ENCODE measurements at places on chromosomes 7 and 10.

GRCh38 chr10:33006342-33006887, 48.4 kb upstream of the ITGB1 start:
- no peak for DNase-seq

DNA sequence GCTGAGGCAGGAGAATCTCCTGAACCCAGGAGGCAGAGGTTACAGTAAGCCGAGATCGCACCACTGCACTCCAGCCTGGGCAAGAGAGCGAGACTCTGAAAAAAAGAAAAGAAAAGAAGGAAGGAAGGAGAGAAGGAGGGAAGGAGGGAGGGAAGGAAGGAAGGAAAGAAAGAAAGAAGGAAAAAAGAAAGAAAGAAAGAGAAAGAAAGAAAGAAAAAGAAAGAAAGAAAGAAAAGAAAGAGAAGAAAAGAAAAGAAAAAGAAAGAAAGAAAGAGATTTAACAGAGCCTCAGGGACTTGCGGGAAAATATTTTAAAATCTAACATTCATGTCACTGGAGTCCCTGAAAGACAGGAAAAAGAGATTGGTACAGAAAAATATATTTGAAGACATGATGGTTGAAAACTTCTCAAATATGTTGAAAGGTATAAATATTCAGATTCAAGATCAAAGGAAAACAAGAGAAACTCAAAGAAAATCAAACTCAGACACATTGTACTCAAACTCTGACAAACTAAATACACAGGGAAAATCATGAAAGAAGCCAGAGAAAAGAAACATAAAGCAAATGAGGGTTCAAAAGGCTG, 25.3 kb upstream of the DNAAF5 start:
- DNase-seq = no peak

- peak; percentile 62 for DNase-seq
Measured at GRCh38 chr10:68826764-68827591, at the start of gene STOX1. TSS of gene STOX1 (plus strand) at chr10:68827531. CDS start at chr10:68827624, 93 bp downstream.

DNA sequence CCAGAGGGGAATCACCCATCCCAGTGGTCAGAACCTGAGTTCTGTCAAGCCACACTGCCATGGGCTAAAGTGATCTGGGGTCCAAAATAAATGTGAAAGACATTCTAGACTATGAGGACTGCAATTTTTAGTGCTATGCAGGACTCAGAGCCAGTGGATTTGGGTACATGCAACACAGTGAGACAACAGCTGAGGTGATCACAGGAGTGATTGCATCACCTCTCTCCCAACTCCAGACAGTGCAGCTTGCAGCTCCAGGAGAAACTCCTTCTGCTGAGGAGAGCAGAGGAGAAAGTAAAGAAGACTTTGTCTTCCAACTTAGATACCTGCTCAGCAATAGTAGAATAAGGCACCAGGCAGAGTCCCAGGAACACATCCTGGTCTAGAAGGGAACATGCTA, 682.0 kb upstream of the POT1 start:
- DNase-seq = no peak

- DNase-seq = no peak
Measured at GRCh38 chr10:95867866-95868265, 39.9 kb upstream of the CC2D2B start.

- no peak for DNase-seq
Measured at GRCh38 chr7:31408140-31408729, 67.7 kb upstream of the NEUROD6 start.

- no peak for DNase-seq
Measured at GRCh38 chr10:9577746-9578145, 1439.9 kb upstream of the CELF2 start.

GRCh38 chr7:66205741-66206090, 582 bp downstream of the TPST1 start:
- DNase-seq = no peak

GRCh38 chr10:124643330-124644009, 100.7 kb downstream of the FAM53B start:
- no peak for DNase-seq

- peak; percentile 44 for DNase-seq
Measured at GRCh38 chr10:29517352-29517923, 117.3 kb downstream of the SVIL start.

- DNase-seq = no peak
Measured at GRCh38 chr10:70227548-70228320, 5.5 kb downstream of the PPA1 start.

DNA sequence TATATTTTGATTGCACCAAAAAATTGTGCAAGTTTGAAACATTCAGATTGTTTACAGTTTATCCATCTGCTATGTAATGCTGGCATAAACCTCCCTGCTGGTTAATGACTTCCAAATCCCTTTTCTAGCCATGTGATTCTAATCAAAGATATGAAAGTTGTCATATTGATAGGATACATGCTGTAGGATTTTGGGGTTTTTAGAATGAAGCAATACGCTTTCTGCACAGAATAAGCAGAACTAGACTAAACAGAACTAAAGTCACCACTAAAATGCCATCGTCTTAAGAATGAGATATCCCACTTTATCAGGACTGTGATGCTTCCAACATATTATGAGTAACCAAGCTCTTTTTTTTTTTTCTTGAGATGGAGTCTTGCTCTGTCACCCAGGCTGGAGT, 856 bp downstream of the SSMEM1 start:
- DNase-seq = no peak

- no peak for DNase-seq
Measured at GRCh38 chr10:124233546-124234138, 140.2 kb upstream of the CHST15 start.

GRCh38 chr10:123972481-123973401, 81.1 kb upstream of the CPXM2 start:
- DNase-seq = peak; percentile 52

DNA sequence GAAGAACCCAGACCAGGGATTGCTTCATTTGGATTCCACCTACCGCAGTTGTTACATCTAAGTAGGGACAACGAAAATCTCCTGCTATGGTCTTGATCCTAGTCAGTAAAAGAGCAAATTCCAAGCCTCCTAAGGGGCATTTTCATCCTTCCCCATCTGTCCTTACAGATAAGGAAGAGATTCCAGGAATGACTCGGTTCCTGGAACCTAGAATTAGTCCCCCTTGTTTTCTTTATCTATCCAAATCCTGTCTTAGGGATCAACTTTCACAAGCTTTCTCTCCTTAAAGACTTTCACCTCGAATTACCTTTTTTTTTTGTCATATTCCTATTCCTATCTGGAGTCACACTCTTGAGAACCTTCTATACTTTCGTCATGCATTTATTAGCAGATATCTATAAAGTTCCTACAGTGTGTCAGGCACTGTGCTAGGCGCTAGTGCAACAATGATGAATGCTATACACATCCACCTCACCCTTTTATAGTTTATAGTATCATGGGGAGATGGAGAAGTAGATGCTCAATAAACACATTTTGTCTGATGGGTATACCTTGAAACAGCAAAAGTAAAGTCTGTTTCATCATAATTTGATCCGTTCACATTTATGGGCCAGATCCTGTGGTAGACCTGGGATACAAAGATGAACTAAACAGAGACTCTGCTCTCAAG, 39.2 kb downstream of the LAMB4 start:
- DNase-seq = no peak

DNA sequence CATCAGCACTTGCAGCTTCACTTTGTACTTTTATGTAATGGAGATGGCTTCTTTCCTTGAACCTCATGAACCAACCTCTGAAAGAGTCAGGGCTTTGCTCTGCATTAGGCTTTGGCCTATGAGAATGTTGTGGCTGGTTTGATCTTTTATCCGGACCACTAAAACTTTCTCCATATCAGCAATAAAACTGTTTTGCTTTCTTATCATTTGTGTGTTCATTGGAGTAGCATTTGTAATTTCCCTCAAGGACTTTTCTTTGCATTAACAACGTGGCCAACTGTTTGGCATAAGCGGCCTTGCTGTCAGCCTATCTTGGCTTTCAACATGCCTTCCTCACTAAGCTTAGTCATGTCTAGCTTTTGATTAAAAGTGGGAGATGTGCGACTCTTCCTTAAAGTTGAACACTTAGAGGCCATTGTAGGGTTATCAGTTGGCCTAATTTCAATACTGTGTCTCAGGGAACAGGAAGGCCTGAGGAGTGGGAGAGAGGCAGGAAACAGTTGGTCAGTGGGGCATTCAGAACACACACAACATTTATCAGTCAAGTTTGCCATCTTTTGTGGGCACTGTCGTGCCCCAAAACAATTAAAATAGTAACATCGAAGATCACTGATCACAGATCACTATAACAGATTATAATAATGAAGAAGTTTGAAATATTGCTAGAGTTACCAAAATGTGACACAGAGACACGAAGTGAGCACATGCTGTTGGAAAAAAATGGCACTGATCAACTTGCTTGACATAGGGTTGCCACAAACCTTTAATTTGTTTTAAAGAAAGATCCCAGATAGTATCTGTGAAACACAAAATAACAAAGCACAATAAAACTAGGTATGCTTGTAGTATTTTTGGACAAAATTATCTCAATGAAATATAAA, 64.7 kb downstream of the NRF1 start:
- no peak for DNase-seq

- no peak for DNase-seq
Measured at GRCh38 chr7:11760372-11760771, 71.6 kb downstream of the THSD7A start.

DNA sequence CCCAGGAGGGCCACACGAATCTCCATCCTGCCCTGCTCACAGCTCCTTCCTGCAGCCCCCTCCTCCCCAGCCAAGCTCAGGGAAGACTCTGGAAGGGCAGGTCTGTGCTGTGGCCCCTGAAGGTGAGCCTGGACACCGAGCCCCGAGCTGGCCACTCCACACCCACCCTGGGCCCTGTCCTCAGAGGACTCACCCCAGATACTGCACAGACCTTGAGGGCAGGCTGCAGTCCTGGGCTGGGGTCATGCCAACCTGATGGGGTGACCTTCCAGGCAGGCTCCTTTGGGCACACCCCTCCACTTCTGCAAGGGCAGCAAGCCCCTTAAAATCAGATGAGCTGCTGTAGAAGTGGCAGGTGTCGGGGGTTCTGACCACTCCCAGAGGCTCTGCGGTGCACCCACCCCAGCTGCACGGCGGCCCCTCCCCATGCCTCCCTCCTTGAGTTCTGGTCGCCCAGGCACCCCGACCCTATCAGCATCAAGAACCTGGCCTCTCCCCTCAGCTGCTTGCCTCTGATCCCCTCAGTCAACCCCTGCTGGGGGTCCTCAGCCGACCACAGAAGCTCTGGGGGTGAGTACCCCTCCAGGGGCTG, 24.3 kb downstream of the YKT6 start:
- DNase-seq = peak; percentile 2

GRCh38 chr7:41578700-41579099, 124.2 kb downstream of the INHBA start:
- no peak for DNase-seq

GRCh38 chr10:101046332-101047238, 15.2 kb upstream of the KAZALD1 start:
- DNase-seq = no peak

DNA sequence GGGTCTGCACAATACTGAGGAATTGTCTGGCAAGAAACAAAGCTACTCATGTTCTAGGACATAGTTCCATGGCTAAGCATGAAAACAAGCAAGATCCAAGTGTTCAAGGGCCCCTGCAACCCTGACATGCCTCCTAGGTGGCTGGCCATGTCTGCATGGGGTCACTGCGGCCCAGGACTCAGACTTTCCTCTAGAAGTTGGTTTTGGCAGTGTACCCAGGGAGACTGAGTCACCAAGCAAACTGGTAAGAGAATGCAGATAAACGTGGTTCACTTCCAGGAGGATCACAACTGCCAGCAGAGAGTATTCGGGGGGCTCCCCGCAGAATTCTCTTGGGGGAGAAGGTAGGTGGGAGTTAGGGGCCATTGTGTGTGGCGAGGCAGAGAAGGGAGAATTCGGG, 7.4 kb upstream of the PFKFB3 start:
- DNase-seq = no peak

Measured in endothelial cell (in vitro differentiated cells).